ENCODE measurements at places on chromosomes 5 and 9.

GRCh38 chr5:153081385-153081784 is 409.1 kb upstream of the GRIA1 start:
- no peak for DNase-seq

DNA sequence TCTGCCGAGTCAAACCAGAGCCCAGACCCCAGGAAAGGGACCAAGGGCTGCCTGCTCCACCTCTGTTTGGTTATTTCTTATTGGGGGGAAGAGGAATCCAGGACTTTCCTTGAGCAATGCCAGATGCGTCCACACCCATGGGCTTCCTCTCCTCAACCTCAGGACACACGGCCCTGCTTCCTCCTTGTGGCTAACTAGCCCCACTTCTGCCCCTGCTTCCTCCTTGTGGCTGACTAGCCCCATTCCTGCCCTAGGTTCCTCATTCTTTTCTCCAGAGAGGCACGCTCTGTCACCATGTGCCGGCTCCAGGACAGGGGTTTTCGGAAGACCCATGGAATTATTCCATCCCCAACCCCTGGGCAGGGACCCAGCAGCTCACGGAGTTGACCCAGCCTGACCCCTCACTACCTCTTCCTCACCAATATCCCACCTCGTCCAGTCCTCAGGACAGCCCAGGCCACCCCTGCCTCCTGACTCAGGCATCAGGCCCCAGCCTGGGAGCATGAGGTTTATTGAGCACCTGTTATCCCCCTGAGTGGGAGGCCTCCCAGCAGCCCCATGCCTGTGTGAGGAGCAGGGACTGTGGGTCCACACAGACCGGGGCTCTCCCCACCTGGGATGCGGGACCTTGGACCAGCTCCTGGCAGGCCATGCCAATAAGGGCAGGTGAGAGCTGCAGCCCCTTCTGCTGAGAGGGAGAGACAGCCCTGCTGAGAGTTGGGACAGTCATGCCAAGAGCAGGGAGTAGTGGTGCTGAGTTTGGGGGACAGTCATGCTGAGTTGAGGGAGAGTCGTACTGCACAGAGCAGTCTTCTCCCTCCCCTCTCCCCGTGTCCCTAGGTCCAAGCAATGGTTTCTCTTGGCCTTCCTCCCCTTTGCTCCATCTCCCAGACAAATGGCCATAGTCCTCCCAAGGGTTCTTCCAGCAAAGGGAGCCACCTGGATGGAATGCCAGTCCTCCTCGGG is 11.8 kb upstream of the FCN1 start:
- DNase-seq, result no peak

- no peak for DNase-seq
Measured at GRCh38 chr9:78622126-78622525, 325.2 kb downstream of the PSAT1 start.

- no peak for DNase-seq
Measured at GRCh38 chr5:132526974-132527564, 16.3 kb downstream of the IL5 start.

GRCh38 chr5:170361616-170362015 is 27.6 kb downstream of the KCNMB1 start:
- DNase-seq, result no peak

DNA sequence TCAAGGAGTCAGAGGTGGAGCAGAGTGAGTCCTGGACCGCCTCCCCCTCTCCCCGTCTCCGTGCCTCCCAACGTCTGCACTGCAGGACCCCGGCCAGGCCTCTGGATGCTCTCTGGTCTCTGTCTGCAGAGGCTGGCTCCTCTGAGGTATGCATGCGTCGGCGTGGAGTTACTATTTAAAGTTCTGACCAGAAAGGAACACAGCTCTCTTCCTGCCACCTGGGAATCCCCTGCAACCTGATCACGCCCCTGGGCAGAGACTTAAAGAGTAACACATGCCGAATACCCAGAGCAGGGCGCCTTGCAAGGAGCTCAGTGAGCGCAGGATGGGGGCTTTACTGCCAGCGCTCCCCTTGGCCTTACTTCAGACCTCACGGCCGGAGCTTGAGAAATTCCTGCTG is 16.0 kb downstream of the ANXA6 start:
- DNase-seq, result peak; percentile 30

DNA sequence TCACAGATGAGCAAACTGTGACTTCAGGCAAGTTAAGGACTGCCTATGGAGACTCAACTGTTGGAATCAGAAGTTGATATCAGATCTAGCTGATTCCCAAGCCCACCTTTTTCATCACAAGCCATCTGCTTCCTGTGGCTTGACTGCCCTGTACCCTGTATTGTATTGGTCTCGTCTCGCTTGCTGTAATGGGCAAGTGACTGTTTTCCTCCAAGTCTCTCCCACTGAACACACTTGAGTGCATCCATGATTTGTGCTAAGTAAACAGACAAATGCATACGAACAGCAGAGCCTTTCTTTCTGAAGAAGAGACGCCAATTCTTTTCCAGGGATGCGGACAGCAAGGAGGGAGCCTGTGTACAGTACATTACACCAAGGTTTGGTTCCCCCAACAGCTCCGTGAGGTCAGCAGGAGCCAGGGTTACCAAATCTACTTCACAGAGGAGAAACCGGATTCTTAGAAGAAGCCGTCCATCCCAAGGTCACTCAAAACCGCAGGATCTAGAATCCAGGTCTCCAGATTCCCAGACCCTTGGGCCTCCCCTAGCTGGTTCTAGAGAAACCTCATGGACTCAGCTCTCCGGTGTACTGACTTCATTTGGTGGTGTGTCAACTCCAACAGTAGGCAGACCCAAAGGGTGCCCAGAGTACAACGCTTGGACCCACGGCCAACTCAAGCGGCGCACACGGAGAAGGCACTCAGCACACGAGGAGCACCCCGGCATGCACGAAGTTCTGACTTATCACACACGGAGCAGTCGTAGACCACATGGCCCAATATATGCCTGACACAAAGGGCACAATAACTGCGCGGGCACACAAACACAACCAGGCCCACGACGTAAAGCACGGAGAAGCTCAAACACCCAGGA is 1.1 kb downstream of the BAG1 start:
- no peak for DNase-seq

- no peak for DNase-seq
Measured at GRCh38 chr5:7146886-7147285, 249.1 kb upstream of the ADCY2 start.

DNA sequence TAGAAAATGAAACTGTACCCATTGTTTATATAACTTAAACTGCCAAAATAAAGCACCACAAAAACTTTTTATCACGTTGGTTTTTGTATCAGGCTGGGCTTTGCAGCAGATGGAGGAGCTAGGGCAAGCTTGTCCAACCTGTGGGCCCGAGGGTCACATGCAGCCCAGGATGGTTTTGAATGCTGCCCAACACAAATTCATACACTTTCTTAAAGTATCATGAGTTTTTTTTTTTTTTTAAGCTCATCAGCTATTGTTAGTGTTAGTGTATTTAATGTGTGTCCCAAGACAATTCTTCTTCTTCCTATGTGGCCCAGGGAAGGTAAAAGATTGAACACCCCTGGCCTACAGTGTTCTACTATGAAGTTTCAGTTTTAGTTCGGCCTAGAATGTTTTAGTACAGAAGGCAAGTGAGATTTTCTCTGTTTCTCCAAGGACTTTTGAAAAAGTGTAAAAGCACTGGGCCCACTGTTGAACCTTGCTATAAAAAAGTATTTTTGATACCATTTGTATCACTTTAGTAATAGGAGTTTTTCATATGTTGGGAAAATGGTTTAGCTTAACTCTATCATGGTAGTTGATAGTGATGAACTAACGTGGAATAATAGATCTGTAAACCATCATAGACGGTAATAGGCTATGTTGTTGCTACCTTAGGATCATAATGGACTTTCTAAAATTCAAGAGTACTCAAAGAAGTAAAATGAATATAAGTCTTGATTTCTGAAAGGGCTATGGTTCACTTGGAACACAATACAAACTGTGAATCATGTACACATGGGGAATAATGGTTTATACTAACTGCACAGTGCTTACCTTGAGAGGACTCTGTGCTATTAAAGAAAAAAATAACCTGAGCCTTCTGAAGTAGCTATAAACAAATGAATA is 2.9 kb downstream of the CDKN2A start:
- DNase-seq, result no peak

GRCh38 chr9:16157651-16158050 is 604.8 kb downstream of the CCDC171 start:
- DNase-seq, result no peak

- no peak for DNase-seq
Measured at GRCh38 chr5:111859031-111859430, 102.0 kb upstream of the NREP start.

- DNase-seq, result no peak
Measured at GRCh38 chr9:135909371-135909770, 2.0 kb upstream of the CAMSAP1 start.

GRCh38 chr9:129412814-129413536 is 207.9 kb downstream of the C9orf50 start:
- DNase-seq, result no peak

GRCh38 chr9:77953590-77953989 is 78.0 kb downstream of the GNAQ start:
- DNase-seq, result no peak

DNA sequence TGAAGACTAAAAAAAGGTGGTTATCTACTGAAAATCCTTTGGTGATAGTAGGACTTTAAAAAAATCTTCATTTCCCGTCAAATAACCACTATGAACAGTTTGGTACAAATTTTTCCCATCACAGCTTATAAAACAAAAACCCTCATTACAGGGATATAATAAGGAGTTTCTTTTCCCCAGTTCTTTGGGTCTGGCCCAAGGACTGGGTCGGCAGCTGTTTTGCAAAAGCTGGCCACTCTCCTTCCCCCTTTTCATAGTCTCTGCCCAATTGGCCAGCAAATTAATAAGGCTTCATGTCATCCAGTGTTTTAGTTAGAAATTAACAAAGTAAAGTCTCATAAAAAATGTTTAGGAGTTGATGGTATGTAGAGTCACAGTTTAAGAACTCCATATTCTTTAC is 47.0 kb upstream of the PDE8B start:
- DNase-seq, result no peak

DNA sequence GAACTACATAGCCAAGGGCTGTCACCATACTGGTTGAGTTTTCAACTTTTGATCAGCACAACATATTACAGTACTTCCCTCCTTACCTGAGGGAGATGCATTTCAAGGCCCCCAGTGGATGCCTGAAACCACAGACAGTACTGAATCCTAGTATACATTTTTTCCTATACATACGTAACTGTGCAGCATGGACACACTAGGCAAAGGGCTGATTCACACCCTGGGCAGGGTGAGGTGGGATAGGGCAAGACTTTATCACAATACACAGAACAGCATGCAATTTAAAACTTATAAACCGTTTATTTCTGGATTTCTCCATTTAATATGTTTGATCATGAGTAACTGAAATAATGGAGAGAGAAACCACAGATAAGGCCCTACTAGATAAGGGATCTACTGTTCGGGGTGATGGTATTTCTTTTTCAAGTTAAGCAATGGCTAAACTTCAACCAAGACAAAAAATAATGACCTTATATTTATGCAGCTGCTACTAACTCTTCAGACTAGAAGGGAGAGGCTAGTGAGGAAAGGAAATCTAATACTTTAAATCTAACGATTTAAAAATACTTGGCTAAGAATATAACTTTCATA is 186.9 kb upstream of the GNA14 start:
- DNase-seq, result no peak

GRCh38 chr5:65334077-65334476 is 147.6 kb downstream of the ADAMTS6 start:
- no peak for DNase-seq

DNA sequence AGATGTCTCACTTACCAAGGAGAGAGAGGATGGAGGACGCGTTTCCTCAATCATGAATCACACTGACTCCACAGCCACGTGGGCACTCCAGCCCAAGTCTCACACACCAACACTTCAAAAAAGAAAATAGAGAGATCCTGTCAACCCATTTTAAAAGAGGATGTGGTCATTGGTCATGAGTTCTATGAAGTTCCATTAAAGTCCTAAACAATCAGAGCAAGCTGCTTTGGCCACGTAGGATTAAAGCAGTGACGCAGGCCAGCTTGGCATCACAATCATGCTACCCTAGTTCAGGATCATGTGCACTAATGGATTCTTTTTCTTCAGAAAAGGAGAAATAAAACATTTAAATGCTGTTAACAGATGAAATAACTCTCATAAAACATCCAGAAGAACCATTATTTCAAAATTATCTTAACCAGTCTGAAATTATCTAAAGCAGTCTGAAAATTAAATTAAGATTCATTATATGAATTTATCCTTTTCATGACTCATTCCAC is 108.1 kb downstream of the SEMA5A start:
- DNase-seq, result no peak

DNA sequence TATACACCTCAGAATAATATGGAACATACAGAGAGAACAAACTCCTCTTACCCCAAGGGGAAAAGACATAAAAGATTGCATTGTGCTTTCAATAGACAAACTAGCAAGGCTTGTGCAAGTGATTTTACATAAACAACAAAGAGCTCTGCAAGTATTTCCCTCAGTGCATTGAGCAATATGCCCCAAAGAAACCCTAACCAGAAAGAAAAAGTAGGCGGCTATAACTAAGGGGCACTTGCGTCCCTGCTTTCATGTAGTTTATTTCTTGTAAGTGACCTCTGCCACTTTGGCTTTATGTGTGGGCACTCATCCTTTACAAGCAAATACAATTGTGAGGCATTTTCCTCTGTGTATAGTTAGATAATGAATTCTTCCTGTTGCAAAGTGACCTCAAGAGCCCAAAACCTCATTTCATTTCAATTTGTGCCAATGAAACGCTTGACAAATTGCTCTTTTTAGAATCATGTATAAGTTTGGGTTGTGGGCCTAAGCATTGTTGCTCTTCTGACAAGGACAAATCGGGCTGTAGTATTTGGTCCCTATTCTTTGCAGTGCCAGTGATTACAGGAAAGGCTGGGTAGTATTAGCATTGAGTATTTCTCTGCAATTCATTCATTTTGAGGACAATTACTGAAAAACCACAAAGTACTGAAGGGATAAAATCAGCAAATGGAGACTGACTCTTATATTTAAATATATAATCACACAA is 282.2 kb downstream of the DTWD2 start:
- no peak for DNase-seq

GRCh38 chr5:77285251-77285841 is 74.9 kb downstream of the PDE8B start:
- no peak for DNase-seq

GRCh38 chr5:52531105-52531504 is 256.6 kb upstream of the ITGA1 start:
- no peak for DNase-seq

DNA sequence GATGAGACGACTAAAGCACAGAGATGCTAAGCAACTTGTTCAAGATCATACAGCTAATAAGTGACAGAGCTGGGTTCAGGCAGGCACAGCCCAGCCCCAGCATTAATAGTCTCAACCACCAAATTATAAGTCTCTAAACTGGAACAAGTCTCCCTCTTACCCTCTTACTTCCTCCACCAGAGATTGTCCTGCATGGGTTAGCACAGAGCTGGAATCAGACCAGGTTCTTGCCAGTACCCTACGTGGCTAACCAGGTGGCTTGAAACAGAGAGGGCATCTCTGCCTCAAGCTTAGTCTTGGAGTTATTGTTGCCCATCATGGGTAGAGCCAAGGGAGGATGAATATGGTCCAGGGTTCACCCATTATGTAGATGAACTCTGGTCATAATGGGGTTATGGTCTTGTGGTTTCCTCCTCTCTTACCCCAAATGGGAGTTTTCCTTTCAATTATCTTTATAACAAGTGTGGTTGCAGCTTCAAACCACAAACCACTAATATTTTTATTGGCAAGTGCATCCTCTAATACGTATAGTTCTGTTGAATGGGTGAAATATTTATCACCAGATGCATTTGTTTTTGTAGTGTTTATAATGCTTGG is 8.3 kb upstream of the XPA start:
- no peak for DNase-seq
